ENCODE measurements at places on chromosomes 7 and 10.

DNA sequence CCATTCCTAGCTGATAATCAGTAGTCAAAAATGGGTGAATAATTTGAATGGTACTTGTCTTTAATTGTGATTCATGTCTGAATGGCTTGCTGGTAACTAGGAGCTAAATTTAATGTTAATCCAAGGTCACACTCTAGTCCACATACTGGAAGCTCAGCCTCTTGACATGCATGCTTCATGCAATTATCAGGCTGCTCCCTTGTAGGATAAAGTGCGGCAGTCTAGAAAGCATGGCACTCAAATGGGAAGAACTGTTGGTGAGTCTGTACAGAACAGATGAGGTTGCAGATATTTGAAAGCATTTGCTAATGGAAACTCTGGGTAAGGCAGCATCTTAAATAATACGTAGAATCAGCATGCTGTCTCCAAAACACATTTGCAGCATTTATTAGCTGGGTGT, 499.4 kb downstream of the AUTS2 start:
- H3K4me3 ChIP-seq = no peak overlapping the region
- no peak for DNase-seq
- no peak overlapping the region for H3K27ac ChIP-seq
- H3K27me3 ChIP-seq = no peaks in the 10 kb centered on the region
- H3K4me1 ChIP-seq = no peaks in the 10 kb centered on the region

- H3K27me3 ChIP-seq = no peaks in the 10 kb centered on the region
- DNase-seq = no peak
- H3K36me3 ChIP-seq = no peaks in the 10 kb centered on the region
- no peak overlapping the region for H3K4me3 ChIP-seq
Observed at GRCh38 chr7:149850007-149850594, 11.9 kb downstream of the ZNF862 start.

DNA sequence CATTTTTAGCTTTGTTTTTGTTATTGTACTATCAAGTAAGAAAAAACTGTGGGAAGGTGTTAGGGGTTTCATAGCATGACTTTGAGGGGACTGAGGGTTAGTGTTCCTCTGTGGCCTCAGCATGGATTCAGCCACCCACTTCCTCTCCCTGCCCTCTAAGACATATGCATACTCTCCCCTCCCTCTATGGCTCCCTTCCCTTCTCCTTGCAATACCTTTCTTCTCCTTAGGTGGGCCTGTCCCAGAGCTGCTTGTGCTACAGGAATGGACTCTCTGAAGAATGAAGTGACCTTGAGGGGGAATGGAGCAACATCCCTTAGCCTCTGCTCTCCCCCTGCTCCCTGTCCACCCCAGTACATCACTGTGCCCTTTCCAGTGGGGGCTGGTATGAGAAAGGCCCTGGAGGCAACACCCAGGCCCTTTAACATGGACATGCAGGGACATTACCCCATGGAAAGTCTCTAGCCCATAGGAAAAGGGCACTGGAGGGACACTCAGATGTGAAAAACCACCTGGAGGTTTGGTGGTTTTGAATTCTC, 22.4 kb downstream of the CDH23 start:
- H3K27me3 ChIP-seq = no peaks in the 10 kb centered on the region
- DNase-seq = no peak
- no peak overlapping the region for H3K4me3 ChIP-seq
- H3K4me1 ChIP-seq = no peaks in the 10 kb centered on the region
- H3K36me3 ChIP-seq = no peaks in the 10 kb centered on the region

DNA sequence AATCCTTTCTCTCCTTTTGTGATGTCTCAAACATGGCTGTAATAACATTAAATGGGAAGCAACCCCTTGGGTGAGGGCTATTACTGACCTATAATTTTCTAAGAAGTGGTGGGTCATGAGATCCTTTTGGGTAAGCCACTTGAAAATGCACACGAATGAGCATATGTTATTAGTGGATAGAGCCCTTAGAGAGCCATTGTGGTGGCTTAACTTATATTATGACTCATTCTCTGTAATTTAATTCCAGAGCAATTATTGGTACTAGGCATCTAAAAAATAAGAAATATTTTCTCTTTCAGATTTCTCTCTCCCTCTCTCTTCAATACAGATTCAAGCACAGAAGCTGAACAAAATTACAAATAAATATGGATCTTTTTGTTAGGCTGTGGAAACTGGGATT, 1177.4 kb upstream of the PHF14 start:
- H3K27me3 ChIP-seq = no peaks in the 10 kb centered on the region
- no peaks in the 10 kb centered on the region for H3K4me1 ChIP-seq
- no peak overlapping the region for H3K27ac ChIP-seq
- no peak overlapping the region for H3K4me3 ChIP-seq

- H3K27me3 ChIP-seq = no peaks in the 10 kb centered on the region
- no peak overlapping the region for H3K27ac ChIP-seq
- DNase-seq = no peak
- peaks cover 10% of the 10 kb centered on the region for H3K4me1 ChIP-seq
- H3K4me3 ChIP-seq = no peak overlapping the region
- no peaks in the 10 kb centered on the region for H3K36me3 ChIP-seq
Observed at GRCh38 chr7:105808209-105808608, 68.2 kb downstream of the ATXN7L1 start.

DNA sequence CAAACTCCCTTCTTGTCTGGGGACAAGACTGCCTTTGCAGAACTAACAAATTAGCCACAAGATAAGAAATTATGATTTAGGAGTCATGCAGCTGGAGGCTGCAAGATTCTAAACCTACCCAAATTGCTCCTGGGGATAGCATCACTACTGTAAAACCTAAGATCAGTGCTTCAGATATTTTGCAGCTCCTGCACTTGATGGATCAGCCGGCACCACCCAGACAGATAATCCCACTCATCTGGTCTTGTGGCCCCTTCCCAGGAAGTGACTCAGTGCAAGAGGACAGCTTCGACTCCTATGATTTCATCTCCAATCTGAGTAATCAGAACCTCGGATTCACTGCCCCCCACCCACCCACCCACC, 181.9 kb downstream of the AKR1D1 start:
- DNase-seq = no peak
- peak overlapping the region; percentile 1 for H3K27ac ChIP-seq
- no peaks in the 10 kb centered on the region for H3K36me3 ChIP-seq

GRCh38 chr7:98559219-98559618, 57.9 kb upstream of the NPTX2 start:
- no peak overlapping the region for H3K27ac ChIP-seq
- H3K36me3 ChIP-seq = no peaks in the 10 kb centered on the region
- no peak overlapping the region for H3K4me3 ChIP-seq

- DNase-seq = no peak
- no peak overlapping the region for H3K4me3 ChIP-seq
- H3K27ac ChIP-seq = no peak overlapping the region
- peaks cover 28% of the 10 kb centered on the region for H3K4me1 ChIP-seq
- no peaks in the 10 kb centered on the region for H3K36me3 ChIP-seq
Observed at GRCh38 chr7:152340161-152340560, 95.6 kb downstream of the KMT2C start.

DNA sequence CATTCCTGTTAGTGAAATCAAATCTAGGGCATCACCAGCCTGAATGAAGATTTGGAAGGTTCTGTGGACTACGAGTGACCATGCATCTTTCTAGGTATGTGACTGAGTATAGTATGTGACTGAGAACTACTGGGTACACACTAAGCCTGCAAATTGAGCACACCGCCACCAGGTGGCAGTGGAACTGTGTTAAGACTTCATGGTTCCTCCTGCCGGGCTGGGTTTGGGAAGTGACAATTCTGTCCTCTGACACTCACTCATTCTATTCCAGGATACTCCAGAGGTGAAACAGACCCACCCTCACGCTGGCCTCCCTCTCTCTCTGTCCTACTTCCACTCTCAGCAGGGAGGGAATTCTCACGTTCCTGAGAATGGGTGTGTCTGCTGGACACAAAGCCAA, 84.0 kb upstream of the TMEM248 start:
- no peak overlapping the region for H3K27ac ChIP-seq
- DNase-seq = peak; percentile 69
- H3K4me3 ChIP-seq = no peak overlapping the region
- H3K27me3 ChIP-seq = no peaks in the 10 kb centered on the region

DNA sequence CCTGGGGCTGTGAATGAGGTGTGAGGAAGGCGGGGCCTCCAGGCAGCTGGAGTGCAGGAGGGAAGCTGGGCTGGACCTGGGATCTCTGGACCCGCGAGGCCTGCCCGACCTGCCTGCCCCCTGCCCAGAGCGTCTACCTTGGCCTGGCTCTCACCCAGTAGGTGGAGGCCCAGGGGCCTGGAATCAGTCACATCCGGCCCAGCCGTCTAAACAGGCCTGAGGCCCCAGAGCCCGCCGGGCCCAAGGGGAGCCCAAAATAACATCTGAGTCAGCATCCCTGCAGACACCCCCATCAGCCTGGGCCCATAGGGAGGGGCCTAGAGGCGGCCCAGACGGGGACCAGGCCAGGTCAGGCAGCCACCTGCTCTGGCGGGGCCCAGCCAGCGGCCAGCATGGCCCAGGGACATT, 15.1 kb upstream of the ELN start:
- H3K36me3 ChIP-seq = no peaks in the 10 kb centered on the region
- H3K27me3 ChIP-seq = no peaks in the 10 kb centered on the region
- H3K4me1 ChIP-seq = no peaks in the 10 kb centered on the region
- H3K27ac ChIP-seq = no peak overlapping the region
- H3K4me3 ChIP-seq = no peak overlapping the region

DNA sequence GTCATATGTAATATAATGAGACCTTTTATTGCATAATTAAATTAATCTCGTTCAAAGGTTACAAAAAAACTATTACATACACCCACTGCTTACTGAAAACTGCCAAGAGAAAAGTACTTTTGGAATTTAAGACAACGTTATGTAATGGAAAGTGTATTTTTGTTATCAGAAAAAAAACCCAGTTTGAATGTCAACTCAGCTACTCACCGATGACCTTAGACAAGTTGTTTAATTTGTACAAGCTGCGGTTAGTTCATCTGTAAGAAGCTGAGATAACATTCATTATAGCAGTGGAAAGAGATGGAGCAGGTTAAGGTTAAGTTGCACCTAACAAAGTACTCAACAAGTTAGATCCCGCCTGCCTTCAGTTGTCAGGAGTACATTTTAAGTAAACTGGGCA, 1.1 kb downstream of the PSMA2 start:
- no peaks in the 10 kb centered on the region for H3K27me3 ChIP-seq
- H3K4me3 ChIP-seq = peak overlapping the region; percentile 74
- no peak for DNase-seq

GRCh38 chr7:30475580-30475979, 3.0 kb downstream of the NOD1 start:
- no peaks in the 10 kb centered on the region for H3K27me3 ChIP-seq
- H3K27ac ChIP-seq = peak overlapping the region; percentile 36
- no peaks in the 10 kb centered on the region for H3K36me3 ChIP-seq
- no peak for DNase-seq
- no peak overlapping the region for H3K4me3 ChIP-seq
- peaks cover 12% of the 10 kb centered on the region for H3K4me1 ChIP-seq

- peaks cover 5% of the 10 kb centered on the region for H3K36me3 ChIP-seq
- H3K4me3 ChIP-seq = no peak overlapping the region
- DNase-seq = no peak
- no peak overlapping the region for H3K27ac ChIP-seq
Observed at GRCh38 chr7:151581741-151582140, 62.0 kb upstream of the RHEB start.

- H3K27ac ChIP-seq = no peak overlapping the region
- peaks cover 4% of the 10 kb centered on the region for H3K4me1 ChIP-seq
- no peak for DNase-seq
- H3K36me3 ChIP-seq = no peaks in the 10 kb centered on the region
- no peak overlapping the region for H3K4me3 ChIP-seq
Observed at GRCh38 chr7:100951888-100952560, 2.7 kb downstream of the MUC3A start.

DNA sequence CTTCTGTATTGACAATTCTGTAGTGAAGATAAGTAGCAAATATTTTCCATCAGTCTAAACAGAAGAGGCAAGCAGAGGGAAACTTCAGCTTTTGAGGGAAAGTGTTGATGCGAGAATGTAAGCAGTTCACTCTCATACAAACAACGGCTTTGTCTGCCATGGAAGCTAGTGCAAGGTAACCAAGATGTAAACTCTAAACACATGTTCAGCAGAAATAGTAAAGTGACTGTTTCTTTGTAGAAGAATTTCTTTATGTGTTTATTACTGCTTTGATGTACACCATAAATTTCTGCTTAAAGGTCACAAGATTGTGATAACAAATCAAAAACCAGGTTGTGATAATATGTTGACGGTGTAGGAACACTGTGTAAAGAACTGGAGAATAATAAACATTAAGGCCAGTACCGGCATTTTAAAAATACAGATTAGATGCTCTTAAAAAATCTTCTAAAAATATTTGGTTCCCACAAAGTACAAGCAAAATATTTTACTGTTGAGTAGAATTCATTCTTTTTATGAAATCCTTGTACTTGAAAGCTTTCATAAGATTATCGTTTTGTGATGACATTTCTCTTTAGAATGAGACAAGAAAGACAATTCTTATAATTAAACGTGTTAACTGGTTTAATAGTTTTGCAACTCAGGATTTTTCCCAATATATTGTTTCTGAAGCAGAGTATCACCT, 34.2 kb downstream of the SEMA3C start:
- no peaks in the 10 kb centered on the region for H3K36me3 ChIP-seq
- no peaks in the 10 kb centered on the region for H3K4me1 ChIP-seq
- H3K27me3 ChIP-seq = no peaks in the 10 kb centered on the region

GRCh38 chr10:117441812-117442443, 66.7 kb upstream of the PDZD8 start:
- no peaks in the 10 kb centered on the region for H3K36me3 ChIP-seq
- no peaks in the 10 kb centered on the region for H3K27me3 ChIP-seq
- no peak overlapping the region for H3K4me3 ChIP-seq
- no peaks in the 10 kb centered on the region for H3K4me1 ChIP-seq
- no peak for DNase-seq

- H3K27ac ChIP-seq = no peak overlapping the region
- no peak overlapping the region for H3K4me3 ChIP-seq
- H3K36me3 ChIP-seq = no peaks in the 10 kb centered on the region
- DNase-seq = no peak
- H3K4me1 ChIP-seq = no peaks in the 10 kb centered on the region
Observed at GRCh38 chr10:31152421-31153135, 120.9 kb upstream of the ZNF438 start.

DNA sequence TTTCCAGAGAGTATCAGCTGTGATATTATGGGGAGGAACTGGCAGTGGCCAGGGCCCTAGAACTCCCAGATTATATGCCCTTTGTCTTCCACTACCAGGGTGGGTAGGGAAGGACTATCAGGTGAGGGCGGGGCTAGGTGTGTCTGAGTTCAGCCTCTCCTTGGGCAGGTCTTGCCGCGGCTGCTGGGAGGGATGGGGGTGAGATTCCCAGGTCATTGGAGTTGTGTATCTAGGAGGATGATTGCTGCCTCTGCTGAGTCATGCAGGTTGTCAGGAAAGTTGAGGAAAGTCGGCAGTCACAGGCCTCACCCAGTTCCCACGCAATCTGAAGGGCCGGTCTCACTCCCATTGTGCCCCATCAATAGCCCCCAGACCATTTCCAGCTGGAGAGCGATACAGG, 185.2 kb downstream of the DKK1 start:
- no peaks in the 10 kb centered on the region for H3K27me3 ChIP-seq
- H3K4me1 ChIP-seq = no peaks in the 10 kb centered on the region
- no peaks in the 10 kb centered on the region for H3K36me3 ChIP-seq
- H3K4me3 ChIP-seq = no peak overlapping the region
- H3K27ac ChIP-seq = no peak overlapping the region
- DNase-seq = no peak

Measured in liver (tissue), 10 donors.